GM12878 (cell line): ENCODE measurements at places on chromosomes 11 and 22.

- no peak for DNase-seq
These were observed 18.3 kb upstream of the PKNOX2 start for GRCh38 chr11:125146232-125146631.

DNA sequence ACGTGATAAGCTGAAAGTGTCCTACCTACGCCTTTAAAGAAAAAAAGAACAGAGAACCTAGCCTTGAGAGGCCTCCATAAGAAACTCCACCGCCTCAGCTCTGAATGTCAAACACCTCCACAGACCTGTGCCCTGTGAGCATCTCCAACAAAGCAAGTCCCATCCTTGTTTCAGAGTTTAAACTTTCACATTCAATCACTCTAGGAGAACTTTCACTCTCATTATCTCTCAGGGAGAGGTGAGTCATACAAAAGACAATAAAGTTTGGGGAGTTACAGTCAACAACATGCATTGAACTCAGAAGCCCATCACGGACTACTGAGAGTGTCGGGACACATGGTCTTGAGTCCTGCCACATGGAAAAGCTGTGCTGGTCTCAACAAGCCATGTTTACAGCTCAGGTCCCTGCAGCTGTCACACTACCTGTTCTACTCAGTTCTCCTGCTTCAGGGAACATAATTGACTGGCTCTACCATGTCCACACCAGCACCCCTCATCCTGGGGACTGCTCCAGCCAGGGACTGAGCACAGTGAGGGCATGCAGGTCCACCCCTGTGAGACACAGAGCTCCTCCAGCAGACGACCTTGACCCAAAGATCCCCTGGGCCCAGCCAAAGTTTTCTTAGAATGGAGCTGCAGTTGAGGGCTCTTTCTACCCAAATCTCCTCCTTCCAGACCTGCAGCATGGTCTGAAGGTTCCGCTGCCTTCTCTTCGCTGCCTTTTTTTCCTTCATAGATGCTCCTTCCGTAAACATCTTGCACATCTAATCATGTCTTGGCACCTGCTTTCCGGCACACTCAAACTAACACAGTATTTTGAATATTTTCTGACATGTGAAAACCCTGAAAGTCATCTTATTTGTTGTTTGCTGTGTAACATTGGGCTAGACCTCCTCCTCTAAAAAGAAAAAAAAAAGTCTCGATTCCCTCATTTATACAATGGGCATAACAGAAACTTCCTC is 114.9 kb downstream of the ETS1 start:
- peak; percentile 93 for DNase-seq

GRCh38 chr11:2151500-2152257 is 9.3 kb downstream of the INS start:
- no peak for DNase-seq

GRCh38 chr11:106920899-106921509 is 97.3 kb downstream of the GUCY1A2 start:
- no peak for DNase-seq

DNA sequence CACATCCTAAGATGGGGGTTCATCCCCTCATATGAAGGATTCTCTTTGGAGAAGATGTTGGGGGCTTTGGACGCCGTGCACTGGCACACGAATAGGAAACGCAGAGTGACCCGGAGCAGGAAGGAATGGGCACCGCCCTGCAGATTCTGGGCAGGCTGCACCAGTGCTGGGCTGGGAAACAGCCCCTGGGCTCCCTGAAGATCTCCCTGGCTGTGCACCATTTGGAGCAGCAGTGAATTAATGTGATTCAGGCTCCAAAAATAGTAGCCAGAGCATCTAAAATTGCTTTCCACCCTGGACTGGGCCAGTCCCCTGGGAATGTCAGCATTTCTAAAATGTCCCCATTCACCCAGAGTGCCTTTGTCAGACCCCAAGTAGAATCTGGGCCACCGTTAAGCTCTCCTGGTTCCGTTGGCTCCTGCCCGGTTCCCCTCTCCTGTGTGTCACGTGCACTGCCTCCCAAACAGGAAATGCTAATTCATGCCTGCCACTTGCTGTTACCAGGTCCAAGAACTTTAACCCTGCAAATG is 18.6 kb downstream of the IRAG1 start:
- DNase-seq, result no peak

DNA sequence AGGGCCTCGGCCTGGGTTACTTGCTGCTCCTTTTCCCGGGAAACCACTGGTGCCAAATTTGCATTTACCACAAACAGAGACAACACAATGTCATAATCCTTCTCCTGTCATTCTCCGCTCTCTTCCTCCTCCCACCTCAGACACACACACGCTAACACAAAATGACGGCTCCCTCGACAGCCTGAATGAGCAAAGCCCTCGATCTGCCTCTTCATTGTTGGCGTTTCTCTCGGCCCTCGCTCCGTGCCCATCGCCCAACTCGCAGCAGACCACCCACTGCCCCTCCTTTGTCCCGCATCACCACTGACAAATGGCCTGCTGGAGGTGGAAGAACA is 12.5 kb upstream of the TCF20 start:
- DNase-seq, result no peak
